ENCODE measurements at places on chromosomes 4 and X.

DNA sequence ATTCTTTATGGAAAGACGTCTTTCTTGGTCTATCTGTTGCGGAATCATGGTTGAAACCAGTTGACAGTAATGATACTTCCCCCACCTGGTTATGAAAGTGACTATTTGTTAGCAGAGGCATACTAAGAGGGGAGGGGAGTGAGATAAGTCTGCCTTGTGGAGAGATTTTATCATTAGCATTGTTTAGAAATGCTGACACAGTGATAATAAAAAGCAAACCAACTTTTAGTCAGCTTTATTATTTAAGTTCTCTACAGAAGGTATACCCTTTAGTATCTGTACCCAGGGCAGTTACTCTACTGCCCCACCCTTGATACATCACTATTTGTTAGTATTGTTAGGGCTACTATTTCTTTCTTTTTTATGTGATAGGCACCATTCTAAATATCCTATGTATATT lies 26.9 kb upstream of the IL1RAPL2 start:
- DNase-seq, result no peak

DNA sequence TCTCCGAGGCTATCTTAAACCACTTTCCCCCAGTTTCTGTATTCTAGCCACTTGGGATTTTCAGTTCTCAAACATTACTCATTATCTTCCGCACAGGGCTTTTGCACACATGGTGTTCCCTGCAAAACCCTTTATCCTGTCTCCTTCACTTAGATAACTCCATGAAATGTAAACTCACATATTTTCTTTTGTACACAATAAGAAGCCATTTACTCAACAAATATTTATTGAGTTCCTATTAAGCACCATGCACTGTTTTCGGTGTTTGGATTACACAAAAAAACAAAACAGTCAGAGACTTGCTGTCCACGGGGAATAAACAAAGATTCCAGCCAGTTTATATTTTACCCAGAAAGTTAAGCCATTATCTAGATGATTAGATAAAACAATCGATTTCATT lies 42.5 kb upstream of the UNC5C start:
- DNase-seq, result no peak

DNA sequence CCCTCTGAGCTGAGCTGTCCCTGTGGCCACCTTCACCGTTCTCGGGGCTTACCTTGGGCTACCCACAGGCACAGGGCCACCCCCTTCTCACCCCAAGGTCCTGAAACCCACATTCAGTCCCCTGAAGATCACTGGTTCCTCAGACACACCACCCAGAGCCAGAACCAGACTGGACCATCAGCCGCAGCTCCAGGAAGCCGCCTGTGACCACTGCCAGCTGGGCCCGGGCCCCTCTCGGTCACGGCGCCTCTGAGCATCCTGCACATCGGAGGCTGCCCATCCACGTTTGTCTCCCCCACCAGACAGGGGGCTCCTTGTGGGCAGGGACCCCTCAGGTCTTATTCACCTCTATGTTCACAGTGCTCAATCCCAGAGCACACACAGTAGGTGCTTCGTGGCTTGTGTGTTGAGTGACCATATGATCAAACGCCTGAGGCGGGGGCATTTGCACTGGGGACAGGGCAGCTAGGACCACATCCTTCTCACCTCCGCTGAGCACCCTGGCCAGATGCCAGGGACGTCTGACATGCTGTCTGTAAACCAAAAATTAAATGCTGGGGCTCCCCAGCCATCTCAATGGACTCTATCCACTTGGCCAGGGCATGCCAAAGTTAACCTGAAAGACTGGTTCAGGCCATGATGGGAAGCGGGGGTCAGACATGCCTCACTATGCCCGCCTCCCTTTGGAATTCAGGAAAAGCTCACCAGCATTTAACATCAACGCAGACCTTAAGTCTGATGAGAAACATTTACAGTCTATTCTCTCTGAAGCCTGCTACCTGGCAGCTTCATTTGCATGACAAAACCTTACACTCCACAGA lies 109.4 kb upstream of the AFAP1 start:
- no peak for DNase-seq

DNA sequence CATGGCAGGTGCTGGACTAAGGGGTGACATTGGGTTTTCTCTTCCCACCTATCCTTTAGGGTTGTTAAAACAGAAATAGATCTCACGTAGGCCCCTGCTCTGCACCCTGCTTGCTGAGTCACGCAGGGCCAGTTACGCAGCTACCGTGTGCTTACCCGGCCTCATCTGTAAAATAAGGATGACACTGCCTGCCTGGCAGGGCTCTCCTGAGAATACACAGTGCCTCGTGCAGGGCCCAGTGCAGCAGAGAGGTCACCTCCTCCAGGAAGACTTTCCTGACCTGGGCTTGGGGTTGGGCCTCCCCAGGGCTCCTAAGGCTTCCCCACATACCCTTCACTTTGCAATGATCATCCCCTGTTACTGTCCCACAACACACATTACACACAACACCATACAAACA lies 33.6 kb upstream of the JAKMIP1 start:
- no peak for DNase-seq

GRCh38 chr4:43316813-43317212 lies 424.3 kb downstream of the GRXCR1 start:
- DNase-seq, result no peak

DNA sequence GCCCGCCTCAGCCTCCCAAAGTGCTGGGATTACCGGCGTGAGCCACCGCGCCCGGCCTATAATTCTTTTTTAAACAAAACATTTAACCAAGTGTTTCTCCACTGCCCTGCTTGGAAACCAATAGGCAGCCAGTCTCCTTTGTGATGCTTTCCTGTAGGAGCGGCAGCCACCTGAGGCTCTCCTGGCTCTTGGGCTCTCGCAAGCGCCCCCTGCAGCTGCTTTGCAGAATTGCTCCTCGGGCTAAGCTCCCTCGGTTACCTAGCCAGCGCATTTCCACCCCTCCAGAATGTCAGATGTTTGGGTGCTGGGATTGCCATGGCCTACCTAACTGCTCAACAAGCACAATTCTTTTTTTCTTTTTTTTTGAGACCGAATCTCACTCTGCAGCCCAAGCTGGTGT lies 7.7 kb downstream of the S100P start:
- DNase-seq, result no peak

GRCh38 chr4:140315019-140315418 lies 58.4 kb upstream of the SCOC start:
- no peak for DNase-seq

DNA sequence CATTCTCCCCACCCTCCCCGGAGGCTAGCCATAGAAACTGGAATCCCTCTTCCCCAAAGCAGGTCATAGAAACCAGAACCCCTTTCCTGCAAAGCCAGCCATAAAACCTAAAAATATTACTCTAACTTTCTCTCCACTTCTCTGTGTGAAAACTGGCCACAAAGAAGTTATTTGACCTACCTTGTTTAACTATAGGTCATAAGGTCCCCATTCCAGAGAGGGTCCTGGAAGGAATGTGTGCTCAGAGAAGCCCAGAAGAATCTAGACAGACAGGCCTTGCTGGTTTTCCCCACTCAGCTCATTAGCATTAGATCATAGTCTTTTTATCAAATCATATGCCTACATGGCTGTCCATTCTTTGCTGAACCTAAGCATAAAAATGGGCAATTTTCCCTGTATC lies 52.8 kb upstream of the TEX13A start:
- DNase-seq, result no peak

- no peak for DNase-seq
Observed at GRCh38 chr4:85842540-85842939, 367.6 kb downstream of the ARHGAP24 start.

- DNase-seq, result no peak
Observed at GRCh38 chrX:102968216-102968615, 31.1 kb downstream of the RAB40AL start.

DNA sequence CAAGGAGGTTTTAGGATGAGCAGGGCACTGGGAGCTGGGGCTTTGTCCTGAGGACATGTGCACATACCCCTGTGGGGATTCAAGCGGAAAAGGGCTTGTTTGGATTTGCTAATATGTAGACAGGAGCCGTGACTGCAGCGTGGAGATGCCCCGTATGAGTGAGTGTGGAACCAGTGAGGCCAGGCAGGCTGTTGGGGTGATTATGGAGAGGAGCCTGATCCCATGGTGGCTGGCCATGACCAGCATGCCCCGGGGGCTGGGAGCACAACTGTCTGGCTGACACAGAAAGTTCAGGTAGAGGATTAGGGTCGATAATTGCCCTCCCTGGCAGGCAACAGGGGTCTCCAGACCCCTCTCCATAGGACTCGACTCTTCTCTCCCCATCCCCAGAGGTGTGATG lies 68.8 kb upstream of the STX18 start:
- DNase-seq, result no peak

DNA sequence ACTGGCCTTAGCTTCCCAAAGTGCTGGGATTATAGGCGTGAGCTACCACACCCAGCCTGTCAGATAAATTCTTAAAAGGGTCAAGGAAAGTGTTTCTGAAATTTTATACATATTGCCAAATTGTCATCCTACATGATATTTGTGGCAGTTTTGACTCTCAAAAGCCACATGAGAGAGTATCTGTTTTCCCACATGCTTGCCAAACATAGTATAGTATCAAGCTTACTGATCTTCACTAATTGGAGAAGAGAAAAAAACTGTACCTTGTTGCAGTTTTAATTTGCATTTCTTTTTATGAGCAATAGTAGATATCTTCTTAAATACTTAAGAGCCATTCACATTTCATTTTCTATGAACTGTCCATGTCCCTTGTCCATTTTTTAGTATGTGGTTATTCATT lies 83.6 kb downstream of the TET2 start:
- DNase-seq, result no peak

- no peak for DNase-seq
Observed at GRCh38 chrX:125205133-125205917, 114.3 kb upstream of the TEX13C start.

GRCh38 chr4:167826281-167826680 lies 266.1 kb upstream of the ANXA10 start:
- no peak for DNase-seq

DNA sequence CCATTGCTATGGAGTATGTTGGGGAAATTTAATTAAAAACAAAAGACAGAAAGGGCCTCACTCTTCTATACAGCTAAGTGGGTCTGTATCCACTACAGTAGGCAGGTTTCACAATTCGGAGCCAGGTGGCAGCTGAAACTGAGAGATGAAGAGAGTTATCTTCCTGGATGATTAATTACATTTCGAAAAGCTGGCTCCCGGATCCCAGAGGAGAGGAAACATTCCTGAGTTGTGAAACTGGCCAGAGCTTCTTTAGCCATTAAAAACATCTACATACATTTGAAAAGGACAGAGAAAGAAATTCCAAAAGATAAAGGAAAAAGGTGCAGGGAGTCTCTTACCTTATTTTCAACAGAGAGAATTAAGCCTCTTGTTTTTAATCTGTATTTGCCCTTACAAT lies 15.5 kb upstream of the PDZD4 start:
- DNase-seq, result no peak

GRCh38 chrX:110021258-110022022 lies 18.5 kb downstream of the TMEM164 start:
- no peak for DNase-seq

DNA sequence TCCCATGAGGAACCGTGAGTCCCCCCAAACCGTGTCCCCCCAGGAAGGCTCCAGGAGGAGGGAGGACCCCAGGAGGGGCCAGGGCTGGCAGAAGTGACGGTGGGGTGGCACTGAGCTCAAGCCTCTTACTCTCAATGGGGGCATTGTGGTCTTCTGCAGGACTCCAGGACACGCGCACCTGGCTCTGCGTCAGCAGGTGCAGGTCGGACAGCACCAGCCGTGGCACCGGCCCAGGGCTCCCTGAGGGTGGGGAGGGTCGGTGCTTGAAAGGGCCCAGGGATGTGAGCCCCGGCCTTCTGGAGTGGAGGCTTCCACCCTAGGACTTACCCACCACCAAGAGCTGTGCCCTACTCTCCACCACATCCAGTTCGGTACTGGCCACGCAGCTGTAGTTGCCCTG lies 18.3 kb downstream of the L1CAM start:
- DNase-seq, result no peak

DNA sequence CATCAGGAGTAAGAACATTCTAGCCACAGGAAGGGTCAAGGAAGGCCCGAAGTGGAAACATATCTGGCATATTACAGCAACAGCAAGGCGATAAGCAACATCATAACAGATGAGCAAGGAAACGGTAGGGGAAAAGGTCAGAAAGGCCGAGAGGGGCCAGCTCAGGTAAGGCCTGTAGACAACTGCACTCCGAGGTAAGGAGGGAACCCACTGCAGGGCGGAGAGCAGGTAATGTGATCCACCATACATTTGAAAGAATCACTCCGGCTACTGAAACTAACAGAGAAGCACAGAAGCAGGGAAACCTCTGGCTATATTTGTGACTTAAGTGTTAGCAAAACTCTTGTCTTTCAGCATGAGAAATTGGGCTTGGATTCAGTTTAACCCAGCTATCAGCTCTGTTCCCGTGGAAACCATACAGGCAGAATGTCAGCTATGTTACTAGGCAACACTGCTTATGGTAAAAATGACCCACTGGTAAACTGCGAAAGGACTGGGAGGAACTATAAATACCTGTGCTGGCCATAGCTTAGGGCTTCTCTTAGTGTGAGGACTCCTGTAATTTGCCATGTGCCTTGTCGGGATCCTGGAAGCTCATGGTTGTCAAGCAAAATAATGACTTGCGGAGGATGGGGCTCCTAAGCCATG lies 31.0 kb downstream of the FRYL start:
- no peak for DNase-seq

DNA sequence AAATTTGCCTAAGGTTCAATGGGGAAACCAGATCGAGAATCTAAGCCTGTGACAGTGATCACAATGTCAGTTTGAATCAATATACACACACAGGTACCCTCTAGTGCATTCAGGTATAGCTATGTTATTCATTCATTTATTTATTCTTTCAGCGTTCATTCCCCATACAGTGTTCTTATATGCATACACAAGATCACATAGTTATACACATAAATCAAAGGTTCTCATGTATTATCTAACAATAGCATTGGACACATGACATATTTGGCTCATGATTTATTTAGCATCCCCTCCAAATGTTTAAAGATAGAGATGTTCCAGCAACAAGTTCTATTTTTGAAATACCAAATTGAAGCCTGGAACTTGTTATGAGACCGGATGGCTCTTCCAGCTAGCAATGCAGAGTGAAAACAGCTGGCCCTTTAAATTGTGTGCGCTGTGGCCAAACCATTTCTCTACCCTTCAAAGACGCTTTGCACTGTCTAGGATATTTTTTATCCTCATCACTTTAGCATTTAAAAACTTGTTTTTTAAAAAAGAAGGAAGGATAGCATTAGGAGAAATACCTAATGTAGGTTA lies 131.0 kb downstream of the ATXN3L start:
- DNase-seq, result no peak

DNA sequence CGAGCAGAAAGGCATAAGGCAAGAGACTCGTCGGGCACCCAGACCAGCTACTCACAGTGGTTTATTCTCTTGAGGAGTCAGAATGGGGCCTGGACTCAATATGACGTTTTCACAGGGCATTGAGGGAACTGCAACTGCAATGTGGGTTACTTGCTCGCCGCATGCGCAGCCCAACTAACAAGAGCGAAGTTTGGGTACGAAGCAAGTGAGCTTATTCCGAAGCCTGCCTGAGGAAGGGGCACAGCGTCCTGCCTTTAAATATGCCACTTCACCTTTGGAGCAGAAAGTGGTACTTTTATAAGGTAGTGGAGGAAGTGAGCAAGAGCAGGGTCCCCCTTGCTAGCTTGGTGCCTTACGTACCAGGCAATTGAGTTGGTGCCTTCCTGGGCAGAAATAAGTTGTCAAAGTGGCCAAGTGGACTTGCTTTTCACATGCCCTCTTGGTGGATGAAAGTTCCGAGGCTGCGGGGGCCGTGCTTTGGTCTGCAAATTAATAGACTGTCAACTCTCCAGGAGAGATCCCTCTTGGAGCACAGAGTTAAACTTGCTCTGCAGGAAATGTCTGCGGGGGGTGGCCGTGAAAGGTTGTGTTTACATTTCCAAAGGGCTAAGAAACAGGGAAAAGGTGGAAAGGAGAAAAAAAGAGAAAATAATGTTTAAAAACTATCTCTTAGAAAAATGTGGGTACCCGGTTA lies 480.4 kb downstream of the TRIML1 start:
- no peak for DNase-seq

All from GM06990 (cell line).